Heart right ventricle (tissue), 16 donors: ENCODE measurements at places on chromosomes 2 and 18. TPM values are rescaled to one million over a fixed set of nuclear protein-coding genes. Genes with fewer than 3 reads are reported as not detected.
A peak's percentile ranks its signal among the peaks of the same experiment; 100 is the strongest.

- no peaks in the 10 kb centered on the region for H3K4me1 ChIP-seq
- H3K27ac ChIP-seq = no peak overlapping the region
Measured at GRCh38 chr2:203237346-203238238, 1.2 kb upstream of the CYP20A1 start.

- no peak for DNase-seq
- no peak overlapping the region for H3K4me3 ChIP-seq
- no peaks in the 10 kb centered on the region for H3K27me3 ChIP-seq
- H3K27ac ChIP-seq = no peak overlapping the region
Measured at GRCh38 chr2:47313728-47314127, 89.2 kb upstream of the MSH2 start.

GRCh38 chr18:5601188-5601624 lies 57.4 kb upstream of the EPB41L3 start:
- no peak overlapping the region for H3K4me3 ChIP-seq
- peaks cover 12% of the 10 kb centered on the region for H3K27me3 ChIP-seq
- no peaks in the 10 kb centered on the region for H3K36me3 ChIP-seq

- DNase-seq = no peak
- peaks cover 18% of the 10 kb centered on the region for H3K4me1 ChIP-seq
- peak overlapping the region; percentile 66 for H3K27ac ChIP-seq
- H3K36me3 ChIP-seq = no peaks in the 10 kb centered on the region
- H3K4me3 ChIP-seq = no peak overlapping the region
Measured at GRCh38 chr2:74867841-74868658, 34.1 kb downstream of the HK2 start.

DNA sequence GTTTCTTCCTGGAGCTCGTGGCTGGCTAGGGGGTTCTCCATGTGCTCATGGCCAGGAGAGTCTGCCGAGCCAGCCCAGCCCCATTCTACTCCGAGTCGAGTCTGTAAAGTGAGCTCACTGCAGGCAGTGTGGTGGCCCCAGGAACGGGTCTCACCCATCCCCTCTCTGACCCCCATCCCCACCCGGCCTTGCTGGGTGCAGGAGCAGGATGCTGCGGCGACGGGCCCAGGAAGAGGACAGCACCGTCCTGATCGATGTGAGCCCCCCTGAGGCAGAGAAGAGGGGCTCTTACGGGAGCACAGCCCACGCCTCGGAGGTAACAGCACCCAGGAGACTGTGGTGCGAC lies 1.4 kb downstream of the ANO7 start:
- no peaks in the 10 kb centered on the region for H3K4me1 ChIP-seq
- H3K4me3 ChIP-seq = no peak overlapping the region
- no peak for DNase-seq
- no peak overlapping the region for H3K27ac ChIP-seq
- no peaks in the 10 kb centered on the region for H3K27me3 ChIP-seq

GRCh38 chr2:27049422-27050280 lies 1.8 kb upstream of the AGBL5 start:
- H3K4me3 ChIP-seq = peak overlapping the region; percentile 97

DNA sequence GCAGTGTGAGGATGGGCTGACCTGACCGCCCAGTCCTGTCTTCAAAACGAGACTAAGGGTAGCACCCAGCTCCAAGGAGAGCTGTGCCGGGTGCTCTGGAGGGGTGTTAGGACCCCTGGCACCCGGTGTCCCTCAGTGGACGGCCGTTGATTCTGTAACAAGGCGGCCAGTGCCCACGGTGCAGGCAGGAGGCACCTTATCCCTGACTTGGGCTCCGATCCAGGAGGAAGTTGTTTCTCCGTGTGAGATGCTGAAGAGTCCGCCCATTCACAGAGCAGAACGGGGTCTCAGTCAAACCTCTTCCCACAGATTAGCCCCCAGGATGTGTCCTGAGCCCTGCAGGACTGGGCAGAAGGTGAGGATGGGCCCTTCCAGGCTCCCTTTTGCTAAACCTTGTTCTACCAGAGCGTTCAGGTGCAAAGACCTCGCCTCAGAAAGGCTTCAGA lies 123.0 kb downstream of the NFATC1 start:
- no peaks in the 10 kb centered on the region for H3K27me3 ChIP-seq
- H3K4me3 ChIP-seq = no peak overlapping the region
- H3K27ac ChIP-seq = no peak overlapping the region
- no peaks in the 10 kb centered on the region for H3K36me3 ChIP-seq

DNA sequence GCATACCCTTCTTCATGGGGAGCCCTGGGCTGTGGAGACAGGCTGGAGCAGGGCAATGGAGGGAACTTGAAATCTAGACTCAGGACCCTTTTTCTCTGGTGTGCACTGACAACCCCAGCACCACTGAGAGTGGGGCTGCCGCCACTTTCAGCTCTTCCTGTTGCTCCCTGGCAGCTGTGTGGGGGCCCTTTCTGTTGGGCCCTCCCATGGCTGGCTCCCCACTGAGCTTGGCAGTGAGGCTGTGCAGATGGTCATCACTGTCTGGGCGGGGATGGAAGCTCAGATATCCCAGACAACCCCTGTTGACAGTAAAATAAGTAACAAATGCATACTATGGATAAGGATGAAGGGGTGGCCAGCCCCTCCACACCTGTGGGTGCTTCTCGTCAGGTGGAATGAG lies 6.7 kb downstream of the MYO7B start:
- H3K36me3 ChIP-seq = no peaks in the 10 kb centered on the region
- no peak overlapping the region for H3K4me3 ChIP-seq
- H3K27me3 ChIP-seq = no peaks in the 10 kb centered on the region
- no peak for DNase-seq

SERPINB4 gene
- not detected for polyA plus RNA-seq

UGT1A10 gene
- not detected for polyA plus RNA-seq

CYP1B1 gene
- 7.9 TPM for polyA plus RNA-seq

STAT4 gene
- 0.52 TPM for polyA plus RNA-seq

SMYD1 gene
- polyA plus RNA-seq = 78.7 TPM

CFAP65 gene
- not detected for polyA plus RNA-seq

RAB17 gene
- 4.8 TPM for polyA plus RNA-seq

SERPINB10 gene
- not detected for polyA plus RNA-seq
